ENCODE measurements at places on chromosomes 11 and 22.

GRCh38 chr22:19214078-19214473 is 35.5 kb upstream of the SLC25A1 start:
- no peaks in the 10 kb centered on the region for H3K36me3 ChIP-seq
- no peak overlapping the region for H3K27ac ChIP-seq
- DNase-seq = no peak
- H3K4me3 ChIP-seq = no peak overlapping the region
- H3K27me3 ChIP-seq = no peaks in the 10 kb centered on the region

DNA sequence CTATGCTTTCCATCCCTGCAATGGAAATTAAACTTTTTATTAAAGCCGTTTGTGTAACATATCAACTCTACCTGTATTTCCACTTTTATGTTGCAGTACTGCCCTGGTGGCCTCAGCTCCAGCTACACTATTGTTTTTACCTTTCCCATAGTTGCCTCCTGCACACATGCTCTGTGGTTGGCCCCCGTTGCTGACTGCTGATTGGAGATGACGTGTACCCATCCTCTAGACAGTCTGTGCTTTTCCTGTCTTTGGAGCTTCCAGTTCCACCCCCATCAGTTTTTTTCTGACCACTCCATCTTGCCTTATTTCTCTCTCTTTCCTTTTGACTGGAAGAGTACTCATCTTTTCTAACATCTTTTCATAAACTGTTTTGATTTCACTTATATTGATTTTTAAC is 123.8 kb downstream of the TEAD1 start:
- no peaks in the 10 kb centered on the region for H3K36me3 ChIP-seq
- H3K27ac ChIP-seq = no peak overlapping the region
- no peak overlapping the region for H3K4me3 ChIP-seq
- no peak for DNase-seq
- peaks cover 23% of the 10 kb centered on the region for H3K4me1 ChIP-seq
- no peaks in the 10 kb centered on the region for H3K27me3 ChIP-seq

DNA sequence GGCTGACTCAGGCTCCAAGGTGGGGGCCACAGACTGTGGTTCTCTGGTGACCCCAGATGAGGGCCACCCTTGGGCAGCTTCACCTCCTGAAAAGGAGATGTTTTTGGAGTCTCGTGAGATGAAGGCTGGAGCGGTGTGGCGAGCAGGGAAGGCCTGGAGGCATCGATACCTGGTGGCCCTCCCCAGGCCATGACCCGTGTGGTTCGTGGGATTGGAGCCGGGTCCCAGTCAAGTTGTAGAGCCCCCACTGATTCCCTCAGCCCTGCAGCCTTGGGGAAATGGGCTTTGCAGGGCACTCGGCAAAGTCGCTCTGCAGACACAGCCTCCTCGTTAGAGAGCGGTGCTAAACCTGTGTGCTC is 1083.4 kb downstream of the BRD1 start:
- H3K36me3 ChIP-seq = no peaks in the 10 kb centered on the region
- DNase-seq = peak; percentile 32
- no peak overlapping the region for H3K4me3 ChIP-seq

GRCh38 chr11:121451986-121452608 is at the start of gene SORL1:
SORL1 (plus strand) TSS chr11:121452314; CDS start chr11:121452332, 18 bp downstream.
- H3K36me3 ChIP-seq = no peaks in the 10 kb centered on the region
- DNase-seq = peak; percentile 86
- peaks cover 5% of the 10 kb centered on the region for H3K4me1 ChIP-seq
- H3K4me3 ChIP-seq = peak within 1 kb of the TSS; percentile 73
- H3K27ac ChIP-seq = peak within 1 kb of the TSS; percentile 97

GRCh38 chr22:50522208-50522805 is 3.1 kb downstream of the SCO2 start:
- no peak for DNase-seq
- H3K36me3 ChIP-seq = peaks cover 27% of the 10 kb centered on the region
- no peak overlapping the region for H3K27ac ChIP-seq
- H3K27me3 ChIP-seq = no peaks in the 10 kb centered on the region

GRCh38 chr11:87501388-87501787 is 463.7 kb downstream of the TMEM135 start:
- H3K4me1 ChIP-seq = no peaks in the 10 kb centered on the region
- H3K36me3 ChIP-seq = no peaks in the 10 kb centered on the region
- no peaks in the 10 kb centered on the region for H3K27me3 ChIP-seq
- DNase-seq = no peak
- H3K4me3 ChIP-seq = no peak overlapping the region

GRCh38 chr11:19905280-19905853 is 192.7 kb downstream of the NAV2 start:
- no peak overlapping the region for H3K4me3 ChIP-seq
- H3K36me3 ChIP-seq = no peaks in the 10 kb centered on the region
- no peak for DNase-seq

- no peaks in the 10 kb centered on the region for H3K27me3 ChIP-seq
- H3K4me1 ChIP-seq = no peaks in the 10 kb centered on the region
- peak within 1 kb of the TSS; percentile 79 for H3K27ac ChIP-seq
- DNase-seq = peak; percentile 97
Measured at GRCh38 chr11:113773416-113774173, at the start of gene ZW10. ZW10 (minus strand) TSS chr11:113773692; CDS start chr11:113773666, 26 bp downstream.

DNA sequence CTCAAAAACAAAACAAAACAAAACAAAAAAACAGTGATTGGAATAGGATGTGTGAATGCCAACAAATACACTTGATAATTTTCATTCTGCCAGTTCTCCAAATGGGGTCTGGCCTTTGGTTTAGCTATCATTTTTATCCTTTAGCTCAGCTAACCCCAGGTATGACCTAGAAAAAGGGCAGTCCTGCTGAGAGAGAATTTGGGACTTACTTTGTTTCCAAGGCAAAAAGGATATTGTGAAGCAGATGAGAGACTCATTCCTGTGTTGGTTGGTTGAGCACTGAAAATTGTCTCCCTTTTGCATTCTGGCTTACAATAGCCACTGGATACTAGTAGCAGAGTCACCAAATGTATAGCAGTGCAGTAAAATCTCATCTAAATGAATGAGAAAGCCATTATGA is 8.9 kb downstream of the TTC9C start:
- H3K27me3 ChIP-seq = no peaks in the 10 kb centered on the region
- no peak for DNase-seq
- no peak overlapping the region for H3K27ac ChIP-seq
- H3K36me3 ChIP-seq = peaks cover 68% of the 10 kb centered on the region

DNA sequence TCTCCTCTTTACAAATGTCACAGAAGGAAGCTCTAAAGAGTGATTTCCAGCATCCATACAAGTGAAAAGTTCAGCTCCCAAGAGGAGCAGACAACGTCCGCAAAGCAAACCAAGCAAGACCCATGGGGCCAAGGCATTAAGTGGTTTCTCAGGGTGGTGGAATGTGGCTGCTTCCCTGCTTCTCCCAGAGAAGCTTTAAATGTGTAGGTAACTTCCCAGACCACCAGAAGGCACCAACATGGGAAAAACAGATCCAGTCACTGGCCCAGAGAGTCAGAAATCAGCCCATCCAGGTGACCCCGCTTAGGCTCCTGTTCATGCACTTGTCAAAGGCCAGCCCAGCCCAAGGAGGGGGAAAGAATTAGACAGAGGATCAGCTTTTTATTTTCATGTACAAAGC is 13.3 kb upstream of the PHF21A start:
- no peaks in the 10 kb centered on the region for H3K36me3 ChIP-seq
- H3K27ac ChIP-seq = no peak overlapping the region
- H3K4me1 ChIP-seq = no peaks in the 10 kb centered on the region
- no peak overlapping the region for H3K4me3 ChIP-seq

DNA sequence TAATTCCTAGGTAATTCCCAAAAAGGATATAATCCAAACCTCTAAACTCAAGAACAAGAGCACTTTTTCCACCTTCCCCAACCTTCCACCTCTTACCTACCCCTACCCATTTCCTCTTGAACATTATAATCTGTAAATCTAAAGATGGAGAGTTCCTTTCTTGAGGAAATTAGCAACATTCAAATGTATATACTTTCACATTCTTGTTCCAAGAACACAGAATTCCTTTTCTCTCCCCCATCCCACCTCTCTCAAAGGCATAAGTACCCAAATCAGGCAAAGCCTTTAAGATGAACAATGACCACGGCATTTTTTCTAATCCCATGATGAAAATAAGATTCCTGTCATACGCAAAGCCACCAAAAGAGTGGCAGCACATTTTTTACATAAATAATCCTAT is 18.3 kb downstream of the RRAS2 start:
- no peak overlapping the region for H3K27ac ChIP-seq
- no peaks in the 10 kb centered on the region for H3K4me1 ChIP-seq
- H3K27me3 ChIP-seq = no peaks in the 10 kb centered on the region

DNA sequence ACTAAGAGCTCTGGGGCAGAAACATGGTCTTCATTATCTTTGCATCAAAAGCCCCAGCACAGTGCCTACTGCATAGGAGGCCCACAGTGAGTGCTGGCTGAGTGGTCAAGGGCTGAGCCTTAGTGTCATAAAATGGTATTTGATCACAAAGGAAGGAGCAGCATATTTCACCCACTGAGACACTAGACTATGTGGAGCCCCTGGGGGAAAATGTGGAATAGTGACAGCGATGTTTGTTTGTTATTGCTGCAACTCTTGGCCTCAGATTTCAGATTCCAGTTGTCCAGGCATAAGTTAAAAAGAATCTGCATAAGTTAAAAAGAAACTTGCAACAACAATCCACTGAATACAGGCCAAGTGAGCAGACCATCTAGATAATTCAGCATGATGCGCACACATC is 7.0 kb downstream of the KIRREL3 start:
- no peak overlapping the region for H3K27ac ChIP-seq
- no peaks in the 10 kb centered on the region for H3K36me3 ChIP-seq
- no peaks in the 10 kb centered on the region for H3K27me3 ChIP-seq
- DNase-seq = no peak

GRCh38 chr22:27785831-27786230 is 15.7 kb downstream of the MN1 start:
- H3K4me1 ChIP-seq = no peaks in the 10 kb centered on the region
- DNase-seq = no peak
- no peaks in the 10 kb centered on the region for H3K36me3 ChIP-seq
- no peak overlapping the region for H3K4me3 ChIP-seq
- no peak overlapping the region for H3K27ac ChIP-seq

- no peaks in the 10 kb centered on the region for H3K36me3 ChIP-seq
- H3K4me1 ChIP-seq = no peaks in the 10 kb centered on the region
- no peak overlapping the region for H3K27ac ChIP-seq
- no peaks in the 10 kb centered on the region for H3K27me3 ChIP-seq
- no peak for DNase-seq
Measured at GRCh38 chr22:28837640-28838039, 37.3 kb upstream of the XBP1 start.

DNA sequence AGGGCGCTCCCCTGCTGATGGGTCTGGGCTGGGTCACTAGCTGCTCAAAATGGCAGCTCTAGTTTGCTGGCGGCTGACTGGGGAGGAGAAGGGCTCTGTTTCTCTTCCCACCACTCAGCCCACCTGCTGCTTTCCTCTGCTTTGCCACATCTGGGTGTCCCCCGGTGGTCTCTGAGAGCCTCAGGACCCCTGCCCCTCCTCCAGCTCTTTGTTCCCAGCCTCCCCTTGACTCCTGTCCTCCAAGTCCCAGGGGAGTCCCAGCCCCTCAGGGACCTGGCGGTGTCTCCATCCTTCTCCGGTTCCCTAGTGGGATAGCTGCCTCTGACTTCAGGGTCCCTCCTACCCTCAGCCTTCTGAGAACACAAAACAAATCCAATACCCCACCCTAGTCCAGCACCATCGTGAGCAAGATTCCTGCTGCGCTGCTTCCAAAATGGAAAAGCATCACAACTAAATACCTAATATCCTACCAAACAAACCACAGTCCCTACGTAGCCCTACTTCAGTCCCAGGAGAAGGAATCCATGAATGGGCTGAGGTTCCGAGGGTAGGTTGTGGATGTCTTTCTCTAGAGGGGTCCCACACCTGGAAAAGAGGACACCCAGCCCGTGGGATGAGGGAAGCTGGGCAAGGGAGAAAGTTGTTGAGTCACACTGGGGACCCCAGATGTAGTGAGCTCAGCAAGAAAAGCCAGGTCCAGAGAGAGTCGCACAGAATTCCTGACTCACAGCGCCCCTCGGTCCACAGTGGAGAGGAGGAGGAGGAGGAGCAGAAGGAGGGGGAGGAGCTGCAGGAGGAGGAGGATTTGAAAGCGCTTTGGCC is 45.0 kb upstream of the NNMT start:
- no peak overlapping the region for H3K4me3 ChIP-seq
- peaks cover 14% of the 10 kb centered on the region for H3K4me1 ChIP-seq
- H3K27me3 ChIP-seq = no peaks in the 10 kb centered on the region
- H3K27ac ChIP-seq = no peak overlapping the region
- peaks cover 52% of the 10 kb centered on the region for H3K36me3 ChIP-seq
